Renal cortex interstitium (tissue), 15 donors: ENCODE measurements at places on chromosomes 12 and 14. TPM values are rescaled to one million over a fixed set of nuclear protein-coding genes. Genes with fewer than 3 reads are reported as not detected.

CSAD gene
- 44.3 TPM for polyA plus RNA-seq

WBP11 gene
- 135 TPM for polyA plus RNA-seq

AHNAK2 gene
- polyA plus RNA-seq, result 2.5 TPM

SERPINA1 gene
- 91.5 TPM for polyA plus RNA-seq

DNA sequence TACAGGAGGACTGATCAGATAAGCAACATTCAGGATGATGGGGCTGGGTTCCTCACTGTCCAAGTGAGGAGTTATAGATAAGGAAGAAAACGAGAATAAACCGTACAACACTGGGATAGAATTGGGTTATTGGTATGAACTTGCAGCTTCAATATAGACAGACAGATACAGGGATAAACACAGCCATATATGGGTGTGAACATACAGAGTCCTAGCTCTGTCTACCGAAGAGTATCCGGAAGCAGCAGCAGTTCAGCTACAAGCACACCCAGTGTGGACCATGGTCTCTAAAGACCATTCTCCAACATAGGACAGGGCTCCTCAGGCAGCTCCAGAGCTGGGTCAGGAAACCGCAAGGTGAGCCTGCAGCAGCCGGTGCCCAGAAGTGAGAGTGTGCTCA is 40.8 kb downstream of the CDC42BPB start:
- DNase-seq, result no peak

- no peak for DNase-seq
Measured at GRCh38 chr12:30578426-30578825, 117.2 kb downstream of the IPO8 start.

GRCh38 chr12:79058342-79058741 is 193.8 kb downstream of the SYT1 start:
- no peak for DNase-seq

DNA sequence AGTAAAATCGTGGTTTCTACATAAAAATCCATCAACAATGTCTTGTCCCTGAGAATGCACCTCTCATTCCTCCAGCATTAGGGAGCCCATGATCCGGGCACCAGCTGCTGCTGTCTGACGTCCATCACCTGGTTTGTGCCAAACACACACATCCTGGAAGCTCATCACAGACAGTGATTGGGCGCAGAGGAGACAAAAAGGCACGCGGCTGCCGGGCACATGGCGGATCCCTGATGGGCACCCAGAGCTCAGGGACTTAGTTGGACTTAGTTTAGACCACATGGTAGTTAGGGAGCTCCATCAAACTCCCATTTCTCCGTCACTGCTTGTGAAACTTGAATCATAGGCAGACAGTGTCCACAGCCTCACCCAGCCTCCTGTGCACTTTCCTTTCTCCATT is 1059.3 kb downstream of the TMEM121 start:
- DNase-seq, result no peak

DNA sequence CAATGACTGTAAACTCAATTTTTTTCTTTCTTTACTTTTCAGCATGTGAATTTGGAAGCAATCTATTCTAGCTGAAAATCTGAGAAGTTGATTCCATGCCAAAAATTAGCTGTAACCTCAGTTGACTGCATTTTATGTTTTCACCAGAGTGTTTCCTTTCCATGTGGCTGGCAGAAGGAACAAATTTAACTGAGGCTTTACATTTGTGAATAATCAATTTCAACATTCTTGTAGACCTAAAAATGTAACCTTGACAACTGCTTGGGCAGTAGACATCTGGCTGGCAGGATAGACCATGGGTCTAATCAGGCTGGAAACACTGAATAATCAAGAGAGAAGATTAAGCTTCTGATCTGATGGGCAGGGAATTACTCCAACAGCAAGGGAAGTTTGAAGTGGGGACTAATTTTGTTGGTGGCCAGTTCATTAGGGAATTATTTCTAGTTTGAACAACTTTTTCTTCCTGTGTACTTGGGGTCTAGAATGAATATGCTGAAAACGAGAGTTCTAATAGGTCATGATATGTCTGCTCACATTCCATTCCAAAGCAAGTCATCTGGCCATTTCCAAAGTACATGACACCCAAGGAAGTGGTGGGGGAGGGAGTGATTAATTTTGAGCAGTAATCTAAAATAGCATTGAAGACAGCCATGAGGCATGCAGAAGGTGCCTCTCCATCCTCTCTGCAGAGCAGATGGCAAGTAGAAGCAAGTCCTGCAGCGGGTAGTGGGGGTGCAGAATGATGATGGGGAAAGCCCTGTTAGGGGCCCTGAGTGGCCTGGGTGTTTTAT is 68.2 kb downstream of the ATP23 start:
- no peak for DNase-seq

- DNase-seq, result no peak
Measured at GRCh38 chr12:116454950-116455447, 104.2 kb upstream of the MAP1LC3B2 start.

GRCh38 chr14:79578470-79578869 is 632.8 kb downstream of the DIO2 start:
- DNase-seq, result no peak

DNA sequence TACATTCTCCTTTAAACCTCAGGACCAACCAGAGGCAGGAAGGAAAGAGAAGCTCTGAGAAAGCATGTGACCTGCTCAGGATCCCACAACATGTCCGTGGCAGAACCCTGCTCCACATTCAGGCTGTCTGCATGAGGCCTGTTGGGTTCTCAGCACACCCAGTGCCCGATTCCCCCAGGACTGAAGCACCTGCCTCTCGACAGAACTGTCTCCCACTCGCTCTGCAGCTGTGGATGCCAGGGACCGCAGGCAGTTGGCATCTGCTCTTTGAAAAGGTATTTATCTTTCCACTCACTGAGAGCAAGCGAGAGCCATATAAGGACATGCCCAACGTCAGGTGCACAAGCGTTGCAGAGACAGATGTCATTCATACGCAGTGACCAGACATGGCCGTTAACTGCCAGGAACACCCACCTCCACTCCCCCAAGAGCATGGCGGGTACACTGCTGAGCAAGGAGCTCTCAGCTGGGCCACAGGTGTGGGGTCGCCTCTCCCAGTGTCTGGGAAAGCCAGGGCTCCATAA is 18.9 kb downstream of the PITPNM2 start:
- no peak for DNase-seq

DNA sequence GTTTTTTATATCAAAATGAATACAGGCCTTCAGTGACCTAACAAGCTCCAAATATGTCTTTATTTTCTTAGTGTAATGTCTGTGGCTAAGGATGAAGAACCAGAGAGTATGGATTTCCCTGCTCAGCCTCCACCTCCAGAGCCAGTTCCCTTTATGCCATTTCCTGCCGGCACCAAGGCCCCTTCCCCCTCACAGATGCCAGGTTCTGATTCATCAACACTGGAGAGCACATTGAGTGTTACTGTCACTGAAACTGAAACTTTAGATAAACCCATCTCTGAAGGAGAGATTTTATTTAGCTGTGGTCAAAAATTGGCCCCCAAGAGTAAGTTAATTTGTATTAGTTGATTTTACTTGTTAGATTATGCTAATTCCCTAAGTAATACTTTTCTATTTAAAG is 61.0 kb downstream of the KIAA0586 start:
- DNase-seq, result no peak

GRCh38 chr12:102479099-102479885 is 1.1 kb downstream of the IGF1 start:
- DNase-seq, result no peak

DNA sequence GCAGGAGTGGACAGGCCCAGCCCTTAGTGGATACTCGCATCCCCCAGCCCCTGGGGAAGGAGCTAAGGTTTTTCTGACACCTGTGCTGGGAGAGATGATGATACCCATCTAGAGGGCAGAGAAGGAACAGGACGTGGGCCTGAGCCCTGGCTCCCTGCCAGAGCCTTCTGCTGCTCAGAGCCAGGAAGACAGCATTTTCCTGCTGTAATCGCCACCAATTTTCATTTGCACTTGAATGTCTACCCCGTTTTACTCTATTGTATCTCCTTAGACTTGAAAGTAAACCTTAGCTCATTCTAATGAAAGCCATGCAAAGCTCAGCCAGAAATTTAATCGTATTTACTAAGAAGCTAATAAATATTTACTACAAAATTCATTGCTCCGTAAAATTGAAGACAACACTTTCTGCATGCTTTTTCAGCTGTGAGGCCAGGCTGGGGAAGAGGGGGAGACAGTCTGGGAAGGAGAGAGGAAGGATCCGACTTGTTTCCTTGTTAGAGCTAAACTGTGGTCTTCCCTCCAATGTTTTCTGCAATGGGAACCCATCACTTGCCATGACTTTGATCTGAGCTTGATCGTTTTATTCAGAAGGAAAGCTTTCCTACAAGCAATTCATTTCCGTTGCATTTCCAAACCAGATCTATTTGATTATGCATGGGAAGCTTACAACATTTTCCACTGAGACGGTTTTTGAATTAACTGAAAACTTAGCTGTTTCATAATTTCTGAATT is 17.6 kb upstream of the TRAF3 start:
- DNase-seq, result no peak

GRCh38 chr12:95762123-95762785 is 28.3 kb downstream of the NTN4 start:
- no peak for DNase-seq

DNA sequence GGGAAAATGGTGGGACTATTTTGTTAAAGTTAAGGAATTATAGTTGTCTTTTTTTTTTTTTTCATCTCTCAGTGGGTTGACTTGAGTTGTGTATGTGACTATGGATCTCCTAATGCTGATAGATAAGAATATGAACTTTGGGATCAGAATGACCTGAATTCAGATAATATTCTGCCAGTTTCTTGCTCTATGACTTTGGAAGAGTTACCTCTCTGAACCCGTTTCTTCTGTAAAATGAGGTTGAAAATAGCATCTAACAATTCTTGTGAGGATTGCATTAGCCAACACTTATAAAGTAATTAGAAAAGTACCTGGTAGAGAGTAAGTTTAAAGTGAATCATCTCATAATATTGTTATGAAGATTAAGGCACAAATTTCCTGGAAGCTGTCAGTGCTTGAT is 18.4 kb downstream of the EID3 start:
- DNase-seq, result no peak

GRCh38 chr12:120800665-120801064 is 75.0 kb downstream of the ACADS start:
- DNase-seq, result no peak

GRCh38 chr14:100102156-100102785 is 37.0 kb downstream of the EVL start:
- no peak for DNase-seq

DNA sequence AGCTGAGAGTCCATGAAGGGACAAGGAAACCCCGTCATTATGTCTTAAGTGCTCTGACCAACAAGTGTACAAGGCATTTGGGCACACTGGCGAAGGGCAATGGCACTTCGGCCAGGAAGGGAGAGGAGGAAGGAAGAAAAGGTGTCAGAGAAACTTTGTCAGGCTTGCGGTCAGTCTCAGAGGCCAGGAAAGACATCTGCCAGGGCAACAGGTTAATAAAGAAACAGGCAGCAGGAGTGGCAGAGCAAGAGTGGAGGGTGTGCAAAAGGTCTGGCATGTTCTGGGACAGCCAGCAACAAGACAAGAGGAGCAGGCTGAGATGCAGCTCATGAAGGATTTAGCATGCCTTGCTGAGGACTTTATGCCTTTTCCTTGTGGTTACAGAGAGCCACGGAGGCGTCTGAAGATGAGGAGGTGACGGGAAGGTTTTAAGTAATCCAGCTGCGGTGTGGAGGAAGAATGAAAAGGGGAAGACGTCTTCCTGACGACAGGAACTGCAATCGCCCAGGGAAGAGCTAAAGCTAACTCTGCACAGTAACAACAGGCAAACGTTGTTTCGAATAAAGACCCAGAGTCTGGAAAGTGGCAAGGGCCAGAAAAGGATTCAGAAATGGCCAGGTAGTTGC is 13.1 kb downstream of the APPL2 start:
- no peak for DNase-seq
